ENCODE measurements at places on chromosomes 5 and 9.

GRCh38 chr5:93395010-93395409 lies 186.0 kb downstream of the NR2F1-AS1 start:
- DNase-seq, result no peak

- DNase-seq, result no peak
These were observed 40.5 kb downstream of the ALG2 start for GRCh38 chr9:99181206-99181605.

DNA sequence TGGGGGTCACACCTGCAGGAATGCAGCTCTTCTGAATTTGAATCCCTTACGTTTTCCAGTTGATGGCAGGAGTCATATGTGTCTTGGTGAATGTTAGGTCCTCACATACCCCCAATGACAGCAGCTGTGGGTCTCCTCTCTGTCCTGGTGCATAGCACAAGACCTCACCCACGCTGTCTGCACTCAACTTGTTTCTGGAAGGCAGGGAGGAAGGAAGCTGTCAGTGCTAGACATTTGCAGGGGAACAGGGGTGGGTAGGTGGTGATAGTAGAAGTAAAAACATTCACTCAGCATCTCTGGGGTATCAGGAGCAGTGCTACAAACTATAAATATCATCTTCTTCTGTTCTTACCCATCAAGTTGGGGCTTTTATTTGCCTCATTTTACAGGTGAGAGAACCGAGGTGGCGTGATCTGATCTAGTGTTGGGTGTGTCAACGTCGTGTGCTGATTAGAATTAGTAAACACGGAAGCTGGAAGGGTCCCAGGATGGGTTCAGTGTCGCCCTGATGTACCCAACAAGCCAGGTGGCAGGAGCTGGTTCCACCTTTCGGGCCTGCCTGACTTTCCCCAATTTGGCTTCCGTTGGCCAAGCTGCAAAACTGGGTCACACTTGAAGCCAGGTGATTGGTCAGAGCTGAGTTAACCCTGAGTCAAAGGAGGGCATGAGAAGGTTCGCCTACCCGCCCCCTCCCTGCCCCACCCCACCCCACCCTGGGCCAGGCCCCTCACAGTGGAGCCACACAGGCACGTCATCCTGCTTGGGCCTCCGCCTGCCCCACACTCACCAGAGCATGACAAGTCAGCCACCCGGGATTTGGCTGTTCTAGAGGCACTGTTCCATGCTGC lies 15.8 kb downstream of the ERGIC1 start:
- DNase-seq, result no peak

DNA sequence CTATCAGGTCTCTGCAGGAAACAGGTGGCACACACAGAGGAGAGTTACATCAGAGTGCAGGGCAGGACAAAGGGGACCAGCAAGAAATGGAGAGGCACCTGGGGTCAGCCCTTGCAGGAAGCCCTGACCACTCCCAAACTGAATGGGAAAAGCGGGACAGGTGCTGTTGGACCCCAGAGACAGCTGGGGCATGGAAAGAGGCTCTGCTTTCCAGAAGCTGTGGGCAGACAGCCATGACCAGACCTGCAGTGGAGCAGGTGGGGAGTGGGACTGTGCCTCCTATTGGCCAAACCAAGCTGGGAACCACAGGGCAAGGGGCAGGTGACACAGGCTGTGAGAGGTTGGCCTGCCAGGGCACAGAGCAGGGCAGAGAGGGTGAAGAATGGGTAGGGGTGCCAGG lies 125.8 kb downstream of the BOD1 start:
- no peak for DNase-seq

DNA sequence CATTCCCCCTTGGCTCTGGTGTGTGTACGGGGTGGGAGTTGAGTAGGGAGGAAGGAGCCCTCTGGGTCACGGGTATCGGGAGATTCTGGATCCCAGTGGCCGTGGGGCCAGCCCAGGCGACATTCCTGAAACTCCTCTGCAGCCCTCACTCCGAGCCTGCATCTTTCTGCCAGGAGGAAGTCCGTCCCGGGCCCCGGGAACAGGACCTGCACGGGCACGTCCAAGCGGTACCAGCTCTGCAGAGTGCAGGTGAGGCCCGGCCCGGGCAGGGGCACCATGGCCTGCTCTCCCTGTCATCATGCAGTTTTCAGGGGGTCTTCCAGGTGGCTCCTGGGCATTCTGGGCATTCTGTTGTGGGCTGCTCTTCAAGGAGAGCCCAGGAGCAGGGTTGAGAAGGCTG lies 3.7 kb downstream of the ADAMTSL2 start:
- DNase-seq, result no peak

DNA sequence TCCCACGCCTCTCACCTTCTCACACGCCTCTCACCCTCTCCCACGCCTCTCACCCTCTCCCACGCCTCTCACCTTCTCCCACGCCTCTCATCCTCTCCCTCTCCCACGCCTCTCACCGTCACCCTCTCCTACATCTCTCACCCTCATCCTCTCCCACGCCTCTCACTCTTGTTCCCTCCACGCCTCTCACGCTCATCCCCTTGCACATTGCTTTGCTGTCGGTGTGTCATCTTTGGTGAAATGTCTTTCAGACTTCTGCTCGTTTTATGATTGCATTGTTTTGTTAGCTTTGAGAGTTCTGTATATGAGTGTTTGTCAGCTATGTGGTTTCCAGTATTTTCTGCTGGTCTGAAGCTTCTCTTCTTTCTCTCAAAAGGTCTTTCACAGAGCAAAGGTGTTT lies 102.7 kb downstream of the EHMT1 start:
- no peak for DNase-seq

GRCh38 chr9:36803961-36804360 lies 230.1 kb downstream of the PAX5 start:
- no peak for DNase-seq

DNA sequence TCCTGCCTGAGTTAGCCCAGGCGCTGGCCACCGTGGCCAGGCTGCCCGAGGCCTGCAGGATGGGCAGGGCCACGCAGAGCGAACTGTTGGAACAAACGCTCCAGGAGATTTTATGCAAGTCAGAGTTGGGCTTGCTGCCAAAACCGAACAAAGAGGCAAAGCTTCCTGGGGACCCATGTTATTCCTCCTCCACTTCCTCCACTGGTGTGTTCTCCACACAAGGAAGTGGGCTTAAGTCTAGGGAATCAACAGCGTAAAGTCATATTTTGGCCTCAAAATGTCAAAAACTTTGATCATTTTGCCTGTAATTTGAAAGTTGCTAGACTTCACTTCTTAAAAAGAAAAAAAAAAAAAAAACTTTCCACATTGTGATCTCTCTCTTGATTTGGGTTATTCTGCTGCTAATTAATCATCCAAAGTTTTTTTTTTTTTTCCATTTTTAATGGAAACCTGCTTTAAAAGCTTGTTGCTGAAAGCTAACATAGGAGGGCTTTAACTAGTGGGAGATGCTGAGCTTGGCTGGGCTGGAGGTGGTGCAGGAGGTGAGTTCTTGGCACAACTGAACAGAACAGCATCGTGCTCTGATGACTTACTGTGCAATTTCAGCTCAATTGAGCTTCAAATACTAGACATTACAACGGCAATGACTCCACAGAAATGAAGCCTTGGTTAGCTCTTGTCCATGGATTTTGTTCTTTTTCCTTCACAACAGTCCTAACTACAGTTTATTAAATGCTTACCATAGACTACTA lies 73.0 kb downstream of the PTPDC1 start:
- no peak for DNase-seq

DNA sequence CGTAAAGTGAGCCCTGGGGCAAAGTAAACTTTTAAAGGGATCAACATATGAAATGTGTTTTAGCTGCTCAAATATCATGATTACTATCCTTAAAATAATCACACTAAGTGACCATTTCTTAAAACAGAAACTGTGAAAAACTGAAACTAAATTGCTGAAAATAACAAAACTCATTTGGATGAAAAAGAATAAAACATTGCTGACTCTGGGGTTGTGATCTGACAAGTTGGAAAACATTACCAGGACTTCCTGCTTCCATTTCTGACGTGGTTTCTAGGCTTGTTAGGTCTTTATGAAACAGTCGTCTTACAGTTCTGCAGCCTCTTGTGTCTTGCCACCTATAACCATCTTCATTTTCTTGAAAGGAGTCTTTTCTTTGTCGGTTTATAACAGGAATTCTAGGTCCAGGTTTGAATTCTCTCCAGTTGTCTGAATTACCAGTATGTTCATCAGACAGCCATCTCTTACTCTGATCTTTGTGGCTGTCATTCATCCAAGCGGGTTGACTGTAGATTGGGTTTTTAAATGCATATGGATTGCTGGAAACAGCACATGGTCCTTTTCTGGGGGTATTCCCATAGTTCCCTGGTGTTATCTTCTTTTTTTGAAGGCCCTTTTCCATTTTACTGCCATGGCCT lies 1.7 kb downstream of the TUT7 start:
- DNase-seq, result no peak

GRCh38 chr9:116543731-116544400 lies 143.2 kb upstream of the TRIM32 start:
- no peak for DNase-seq

DNA sequence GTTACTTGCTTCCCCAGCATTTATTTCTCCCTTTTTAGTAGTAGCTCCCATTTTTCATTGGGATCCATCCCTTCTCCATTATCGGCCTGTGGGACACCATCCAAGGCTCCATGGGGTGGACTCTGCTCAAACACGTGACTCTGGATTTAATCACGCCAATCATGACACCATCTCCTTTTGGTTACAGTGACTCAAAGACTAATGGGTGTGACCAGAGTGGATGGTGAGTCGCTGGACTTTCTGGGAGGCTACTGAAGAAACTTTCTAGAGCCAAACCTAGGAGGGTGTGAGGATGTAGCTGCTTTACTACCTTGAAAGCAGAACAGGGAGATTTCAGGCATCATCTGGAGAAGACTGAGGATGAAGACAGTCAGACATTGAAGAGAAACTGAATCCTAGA lies 93.1 kb downstream of the PJA2 start:
- DNase-seq, result no peak

DNA sequence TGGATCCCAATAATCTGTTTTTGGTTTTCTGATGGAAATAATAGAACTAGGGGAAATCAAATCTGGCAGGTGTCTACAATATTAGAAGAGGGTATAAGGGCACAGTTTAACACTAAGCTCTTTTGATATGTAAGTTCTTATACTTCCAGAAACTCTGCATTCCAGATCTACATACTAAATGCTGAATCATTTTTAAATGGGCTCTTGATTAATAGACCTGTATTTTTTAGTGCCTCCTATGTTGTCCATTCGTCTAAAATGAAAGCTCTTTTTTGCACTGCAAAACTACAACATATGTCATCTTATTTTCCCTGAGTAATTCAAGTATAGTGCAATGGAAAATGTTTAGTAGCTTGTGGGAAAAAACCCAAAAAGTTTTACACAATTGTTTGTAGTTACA lies 44.2 kb downstream of the NR6A1 start:
- no peak for DNase-seq

DNA sequence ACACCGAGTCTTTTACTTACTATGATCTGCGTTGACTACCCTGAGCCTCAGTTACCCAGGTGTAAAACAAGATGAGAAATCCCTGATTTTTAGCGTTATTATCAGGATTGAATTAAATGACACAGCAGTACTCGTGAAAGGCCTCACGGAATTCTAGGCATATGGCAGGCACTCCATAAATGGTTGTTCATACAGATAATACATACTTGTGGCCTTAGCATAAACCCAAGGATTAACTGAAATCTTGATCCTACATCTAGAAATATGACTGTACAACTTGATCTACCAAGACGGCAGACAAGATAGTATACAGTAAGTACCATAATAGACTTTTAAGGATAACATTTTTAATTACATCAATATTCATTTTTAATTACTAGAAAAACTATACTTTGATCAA lies 409.8 kb downstream of the BNC2 start:
- DNase-seq, result no peak

DNA sequence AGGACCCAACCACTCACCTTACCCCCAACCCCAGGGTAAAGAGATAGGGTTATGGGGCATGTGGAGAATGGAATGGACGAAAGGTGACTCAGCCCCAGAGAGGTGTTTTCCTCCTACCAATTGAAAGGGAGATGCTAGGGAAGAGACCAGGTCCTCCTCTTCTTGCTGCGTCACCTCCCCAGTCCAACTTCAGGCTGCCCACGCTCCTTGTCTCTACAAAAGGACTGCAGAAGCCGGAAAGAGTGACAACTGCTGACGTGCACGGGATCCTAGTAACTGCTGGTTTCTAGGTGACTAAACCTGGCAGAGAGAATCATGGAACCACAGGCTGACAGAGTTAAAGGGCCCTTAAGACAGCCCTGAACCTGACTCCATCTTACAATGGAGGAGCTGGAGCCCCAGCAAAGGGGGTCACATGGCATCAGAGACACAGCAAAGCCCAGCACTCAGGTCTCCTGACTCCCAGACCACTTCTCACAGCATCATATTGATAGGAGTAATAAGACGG lies 2.2 kb downstream of the GPX3 start:
- DNase-seq, result no peak

GRCh38 chr5:60960591-60960990 lies 15.6 kb downstream of the NDUFAF2 start:
- DNase-seq, result no peak

- DNase-seq, result no peak
These were observed 8.1 kb downstream of the CDKN2A start for GRCh38 chr9:21985964-21986667.

GRCh38 chr9:11414241-11414640 lies 801.4 kb upstream of the PTPRD start:
- no peak for DNase-seq

All from activated CD8-positive, alpha-beta memory T cell treated with anti-CD3 and anti-CD28 coated beads for 1 hour (primary cell).